Eye (tissue), 1 donor: ENCODE measurements at places on chromosomes 2 and 18.

- peak; percentile 48 for DNase-seq
These were observed 19.0 kb downstream of the BOK start for GRCh38 chr2:241577413-241578122.

GRCh38 chr2:241975593-241976284, 106.2 kb downstream of the RTP5 start:
- no peak for DNase-seq

DNA sequence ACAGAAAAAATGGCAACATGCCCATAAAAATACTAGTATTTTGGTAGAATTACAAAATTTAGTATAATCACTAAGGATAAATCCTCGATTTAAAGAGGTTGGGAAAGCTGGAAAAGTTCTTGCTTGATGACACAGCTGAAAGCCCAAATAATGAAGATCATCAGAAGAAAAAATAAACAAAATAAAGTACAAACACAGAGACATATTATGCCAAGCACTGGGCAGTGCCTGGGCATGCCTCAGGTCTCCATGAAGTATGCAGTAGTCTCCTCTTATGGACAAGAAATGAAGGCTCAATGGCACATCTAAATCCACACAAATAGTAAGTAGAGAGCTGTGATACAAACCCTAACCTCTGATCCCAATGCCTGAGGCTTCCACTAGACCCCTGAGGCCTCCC, 57.7 kb downstream of the RNU4ATAC start:
- no peak for DNase-seq

DNA sequence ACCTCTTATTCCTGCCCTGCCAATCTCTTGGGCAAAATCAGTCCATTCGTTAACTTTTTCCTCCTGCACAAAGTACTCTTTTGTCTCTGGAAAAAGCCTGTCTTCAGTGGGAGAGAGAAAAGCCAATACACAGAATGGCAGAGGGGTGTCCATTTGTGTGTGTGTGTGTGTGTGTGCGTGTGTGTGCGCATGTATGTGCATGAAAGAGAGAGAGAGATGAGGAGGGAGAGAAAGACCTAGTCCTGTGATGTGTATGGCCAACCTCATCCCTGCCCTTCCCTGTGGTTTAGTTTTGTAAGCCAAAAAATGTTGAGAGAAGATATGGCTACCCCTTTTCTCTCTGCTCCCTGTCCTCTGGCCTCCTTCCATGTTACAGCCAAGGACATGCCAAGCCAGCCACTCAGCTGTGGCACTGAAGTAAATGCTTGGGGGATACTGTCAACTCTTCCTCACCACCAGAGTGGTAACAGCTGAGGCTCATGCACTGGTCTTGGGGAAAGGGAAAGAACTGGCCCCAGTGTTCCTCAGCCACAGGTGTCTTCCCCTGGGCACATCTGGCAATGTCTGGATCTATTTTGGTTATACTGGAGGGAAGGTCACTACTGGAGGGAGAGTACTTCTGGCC, 10.6 kb downstream of the SLC4A5 start:
- no peak for DNase-seq

DNA sequence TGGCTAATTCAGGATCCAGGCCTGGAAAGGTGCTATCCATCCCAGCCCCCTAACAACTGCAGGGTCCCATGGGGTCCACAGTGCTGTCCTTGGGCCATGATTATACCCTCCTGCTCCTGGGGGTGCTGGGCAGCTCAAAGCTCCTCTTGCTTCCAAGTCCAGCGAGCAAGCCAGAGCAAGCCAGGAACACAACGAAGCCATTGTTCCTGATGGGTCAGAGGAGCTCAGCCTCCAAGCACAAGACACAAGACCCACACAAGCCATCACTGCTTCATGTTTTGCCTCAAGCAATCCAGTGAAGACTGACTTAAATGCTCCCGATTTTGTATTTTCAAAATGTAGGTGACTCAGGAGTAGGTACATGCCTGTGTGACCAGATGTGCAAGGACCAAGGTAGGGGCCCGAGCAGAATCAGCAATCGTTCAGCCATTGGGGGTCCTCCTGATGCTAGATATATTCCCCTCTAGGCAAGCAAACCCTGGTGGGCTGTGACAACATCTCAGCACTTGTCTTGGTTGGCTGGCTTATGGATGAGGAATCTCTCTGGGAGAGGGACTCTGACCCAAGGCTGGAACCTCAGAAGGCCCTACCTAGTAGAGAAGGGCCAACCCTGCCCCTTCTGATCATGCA, 90.8 kb downstream of the EPAS1 start:
- no peak for DNase-seq

DNA sequence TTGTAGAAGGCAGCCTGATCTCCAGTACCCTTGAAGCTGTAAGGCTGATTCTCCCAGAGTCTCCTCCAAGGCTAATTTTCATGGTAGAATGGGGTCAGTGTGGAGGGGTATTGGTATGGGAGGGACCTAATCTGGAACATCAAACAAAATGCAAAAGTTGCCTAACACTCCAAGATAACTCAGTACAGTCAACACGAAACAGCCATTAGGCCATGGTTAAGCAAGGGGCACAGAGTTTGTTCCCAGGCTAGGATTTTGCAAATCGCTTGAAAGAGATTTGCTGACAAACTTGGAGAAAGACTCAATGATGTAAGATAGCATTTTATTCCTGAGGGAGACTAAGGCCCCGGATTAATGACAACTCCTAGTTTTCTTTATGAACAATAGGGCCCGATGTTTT, 5.4 kb downstream of the PID1 start:
- no peak for DNase-seq

DNA sequence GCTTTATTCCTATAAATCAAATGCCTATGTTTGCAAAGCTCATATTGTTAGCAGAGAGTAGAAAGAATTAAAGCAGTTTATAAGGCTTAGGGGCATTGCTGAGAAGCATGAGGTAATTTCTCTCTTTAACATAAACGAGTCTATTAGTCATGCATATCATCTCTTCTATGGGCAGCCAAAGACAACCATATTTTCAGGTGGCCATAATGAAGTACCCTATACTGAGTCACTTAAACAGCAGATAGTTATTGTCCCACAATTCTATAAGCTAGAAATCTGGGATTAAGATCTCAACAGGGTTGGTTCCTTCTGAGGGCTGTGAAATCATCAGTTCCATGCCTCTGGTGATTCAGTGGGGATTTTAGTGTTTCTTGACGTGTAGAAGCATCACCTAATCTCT, 277.5 kb downstream of the NR4A2 start:
- no peak for DNase-seq

DNA sequence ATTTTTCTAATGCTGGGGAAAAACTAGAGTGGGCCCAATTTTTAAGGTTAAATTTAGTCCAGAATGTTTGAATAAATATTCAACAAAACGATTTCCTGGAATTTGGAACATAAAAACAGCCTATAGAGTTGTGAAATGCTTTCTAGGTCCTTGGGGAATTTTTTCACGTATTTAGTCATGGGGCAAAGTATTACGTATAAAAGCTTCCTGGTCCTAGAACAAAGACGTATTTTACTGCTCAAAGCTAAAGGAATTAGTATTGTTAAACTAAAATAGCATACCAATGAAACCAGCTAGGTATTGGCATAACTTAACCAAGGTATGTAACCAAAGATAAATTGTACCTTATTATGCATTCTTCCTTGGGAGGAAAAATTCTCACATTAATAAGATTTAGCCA, 1.6 kb downstream of the SESTD1 start:
- DNase-seq, result peak; percentile 61

DNA sequence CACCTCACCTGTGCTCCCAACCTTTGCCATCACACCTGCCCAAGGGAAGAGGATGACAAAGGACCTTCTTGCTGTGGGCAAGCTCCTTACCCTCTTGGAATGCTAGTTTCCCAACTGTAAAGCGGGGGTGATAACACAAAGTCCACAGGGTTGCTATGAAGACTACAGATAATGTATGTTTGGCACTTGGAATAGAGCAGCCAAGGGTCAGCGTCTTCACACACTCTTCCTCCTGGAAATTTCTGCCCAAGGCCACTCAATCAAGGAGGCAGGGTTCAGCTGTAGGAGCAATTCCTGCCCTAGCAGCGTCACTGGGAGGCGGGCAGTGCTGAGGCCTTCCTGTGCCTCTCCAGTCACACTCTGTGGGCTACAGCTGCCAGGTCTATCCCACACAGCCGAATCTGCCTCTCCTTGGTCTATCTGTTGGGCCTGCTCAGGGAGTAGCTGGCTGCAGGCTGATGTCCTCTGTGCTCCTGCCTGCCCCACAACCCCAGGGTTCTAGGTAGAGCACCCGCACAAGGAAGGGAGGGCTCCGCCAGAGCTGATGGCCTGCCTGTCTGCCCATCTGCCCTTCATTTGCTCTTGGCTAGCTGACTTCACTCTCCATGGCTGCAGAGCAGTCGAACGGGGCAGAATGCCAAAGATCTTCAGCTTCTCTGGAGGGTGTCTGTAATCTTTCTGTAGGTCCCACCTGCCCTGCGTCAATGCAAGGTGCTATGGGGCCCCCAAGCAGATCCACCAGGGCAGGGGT, 91.9 kb downstream of the MRO start:
- DNase-seq, result no peak
